ENCODE measurements at places on chromosomes 6 and 20. TPM values are rescaled to one million over a fixed set of nuclear protein-coding genes. Genes with fewer than 3 reads are reported as not detected.

GRCh38 chr6:167704396-167704901 is 122.3 kb upstream of the AFDN start:
- no peaks in the 10 kb centered on the region for H3K36me3 ChIP-seq
- no peak overlapping the region for H3K4me3 ChIP-seq
- H3K4me1 ChIP-seq, result peaks cover 3% of the 10 kb centered on the region
- DNase-seq, result no peak
- H3K27me3 ChIP-seq, result no peaks in the 10 kb centered on the region

DNA sequence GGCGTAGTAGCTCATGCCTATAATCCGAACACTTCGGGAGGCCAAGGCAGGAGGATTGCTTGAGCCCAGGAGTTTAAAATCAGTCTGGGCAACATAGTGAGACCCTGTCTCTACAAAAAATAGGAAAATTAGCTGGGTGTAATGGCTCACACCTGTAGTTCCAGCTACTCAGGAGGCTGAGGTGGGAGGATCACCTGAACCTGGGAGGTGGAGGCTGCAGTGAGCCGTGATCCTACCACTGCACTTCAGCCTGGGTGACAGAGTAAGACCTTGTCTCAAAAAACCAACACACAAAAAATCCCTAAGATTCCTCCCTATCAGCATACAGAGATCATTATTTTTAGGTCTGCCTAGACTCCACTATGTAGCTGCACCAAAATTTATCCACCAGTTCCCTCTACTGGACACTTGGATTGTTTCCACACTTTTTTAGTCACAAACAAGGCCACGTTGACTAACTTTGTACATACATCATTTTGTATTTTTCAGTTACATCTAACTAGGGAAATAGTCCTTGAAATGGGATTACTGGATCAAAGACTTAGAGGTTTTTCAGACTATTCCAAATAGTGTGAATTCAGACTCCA is 3.6 kb upstream of the PHF1 start:
- no peaks in the 10 kb centered on the region for H3K27me3 ChIP-seq
- H3K36me3 ChIP-seq, result no peaks in the 10 kb centered on the region
- no peaks in the 10 kb centered on the region for H3K4me1 ChIP-seq
- no peak overlapping the region for H3K4me3 ChIP-seq

- H3K4me3 ChIP-seq, result peak overlapping the region; percentile 1
- H3K27ac ChIP-seq, result peak overlapping the region; percentile 98
- H3K27me3 ChIP-seq, result no peaks in the 10 kb centered on the region
- DNase-seq, result no peak
Observed at GRCh38 chr20:62624325-62624690, 18.0 kb upstream of the SLCO4A1 start.

GRCh38 chr6:99611148-99611547 is 4.5 kb downstream of the PRDM13 start:
- peaks cover 98% of the 10 kb centered on the region for H3K27me3 ChIP-seq
- no peaks in the 10 kb centered on the region for H3K36me3 ChIP-seq
- peaks cover 12% of the 10 kb centered on the region for H3K4me1 ChIP-seq
- H3K27ac ChIP-seq, result no peak overlapping the region
- DNase-seq, result no peak

Gene OR2B6
- total RNA-seq, result not detected

- no peak overlapping the region for H3K27ac ChIP-seq
- no peak overlapping the region for H3K4me3 ChIP-seq
- DNase-seq, result no peak
- H3K36me3 ChIP-seq, result no peaks in the 10 kb centered on the region
- peaks cover 16% of the 10 kb centered on the region for H3K27me3 ChIP-seq
Observed at GRCh38 chr20:44748005-44748370, 2.3 kb downstream of the KCNK15 start.

- H3K27me3 ChIP-seq, result no peaks in the 10 kb centered on the region
- H3K36me3 ChIP-seq, result no peaks in the 10 kb centered on the region
- no peak overlapping the region for H3K4me3 ChIP-seq
- peak; percentile 9 for DNase-seq
- H3K4me1 ChIP-seq, result no peaks in the 10 kb centered on the region
Observed at GRCh38 chr6:170125456-170126300, 165.2 kb downstream of the DLL1 start.

Gene HLA-DRB5
- 4.8 TPM for total RNA-seq

Gene TNFRSF6B
- not detected for total RNA-seq

DNA sequence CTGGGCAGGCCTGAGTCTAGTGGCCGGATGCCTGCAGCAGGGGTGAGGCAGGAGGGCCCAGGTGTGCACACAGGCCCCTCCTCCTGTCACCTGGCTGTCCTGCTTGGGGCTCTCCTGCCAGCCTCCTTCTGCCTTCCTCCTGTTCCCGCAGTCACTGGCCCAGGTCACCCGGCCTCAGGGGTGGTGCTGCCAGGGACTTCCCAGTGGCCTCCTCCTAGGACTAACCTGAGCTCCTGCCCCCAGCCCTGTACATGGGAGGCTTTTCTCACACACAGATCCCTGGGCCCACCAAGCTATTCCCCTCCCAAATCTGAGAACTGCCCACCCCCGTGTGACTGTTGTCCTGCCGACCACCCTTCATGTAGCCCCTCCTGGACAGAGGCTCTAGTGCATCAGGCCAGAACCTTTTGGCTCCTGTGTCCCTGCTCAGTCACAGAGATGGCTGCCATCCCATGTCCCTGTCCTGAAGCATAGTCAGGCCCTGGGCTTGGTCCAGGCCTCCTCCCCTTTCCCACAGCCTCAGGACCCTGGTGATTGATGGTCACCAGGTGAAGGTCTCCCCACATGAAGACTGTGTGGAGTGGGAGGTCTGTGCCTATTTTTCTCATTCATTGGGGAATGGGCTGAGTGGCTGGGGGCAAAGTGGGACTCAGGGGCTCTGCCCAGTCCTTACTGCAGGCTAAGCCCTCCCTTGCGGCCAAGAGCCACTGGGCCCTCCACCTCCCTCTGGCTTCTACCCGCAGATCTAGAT is 1.1 kb upstream of the ULBP1 start:
- H3K4me3 ChIP-seq, result no peak overlapping the region
- H3K27ac ChIP-seq, result no peak overlapping the region
- H3K27me3 ChIP-seq, result peaks cover 47% of the 10 kb centered on the region
- H3K36me3 ChIP-seq, result no peaks in the 10 kb centered on the region

Gene PCMT1
- total RNA-seq, result 65.5 TPM

Data from colonic mucosa (tissue), 4 donors.